ENCODE measurements at places on chromosomes 13 and 19. TPM values are rescaled to one million over a fixed set of nuclear protein-coding genes. Genes with fewer than 3 reads are reported as not detected.
A peak's percentile ranks its signal among the peaks of the same experiment; 100 is the strongest.

GRCh38 chr19:7605490-7606222 lies 10.0 kb downstream of the CAMSAP3 start:
- DNase-seq: peak; percentile 79

- DNase-seq: no peak
Observed at GRCh38 chr19:30173593-30174356, 198.4 kb upstream of the ZNF536 start.

GRCh38 chr19:38805180-38805579 lies 7.6 kb downstream of the LGALS4 start:
- DNase-seq: no peak

- no peak for DNase-seq
Observed at GRCh38 chr13:81927347-81927746, 1586.4 kb upstream of the SPRY2 start.

GRCh38 chr19:48461982-48462655 lies 6.7 kb downstream of the KCNJ14 start:
- no peak for DNase-seq

GRCh38 chr13:96032717-96033116 lies 20.5 kb downstream of the UGGT2 start:
- DNase-seq: no peak

DNA sequence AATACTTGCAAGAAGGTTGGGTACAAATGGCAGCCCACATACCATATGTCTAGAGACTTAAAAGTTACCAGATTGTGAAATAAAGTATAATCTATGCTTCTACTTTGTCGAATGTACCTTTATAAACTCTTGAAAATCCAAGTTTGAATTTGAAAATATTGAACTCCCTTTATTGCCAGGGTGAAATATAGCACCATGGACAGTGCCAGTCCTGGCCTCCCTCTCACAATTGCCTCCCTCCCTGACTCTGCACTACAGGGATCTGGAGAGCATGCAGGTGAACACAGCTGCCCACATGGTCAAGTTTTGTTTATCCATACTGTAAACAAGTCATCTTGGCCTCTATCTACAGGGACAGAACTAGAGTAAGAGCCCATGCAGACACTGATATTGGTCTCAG lies 394.1 kb upstream of the SLITRK6 start:
- DNase-seq: no peak

DNA sequence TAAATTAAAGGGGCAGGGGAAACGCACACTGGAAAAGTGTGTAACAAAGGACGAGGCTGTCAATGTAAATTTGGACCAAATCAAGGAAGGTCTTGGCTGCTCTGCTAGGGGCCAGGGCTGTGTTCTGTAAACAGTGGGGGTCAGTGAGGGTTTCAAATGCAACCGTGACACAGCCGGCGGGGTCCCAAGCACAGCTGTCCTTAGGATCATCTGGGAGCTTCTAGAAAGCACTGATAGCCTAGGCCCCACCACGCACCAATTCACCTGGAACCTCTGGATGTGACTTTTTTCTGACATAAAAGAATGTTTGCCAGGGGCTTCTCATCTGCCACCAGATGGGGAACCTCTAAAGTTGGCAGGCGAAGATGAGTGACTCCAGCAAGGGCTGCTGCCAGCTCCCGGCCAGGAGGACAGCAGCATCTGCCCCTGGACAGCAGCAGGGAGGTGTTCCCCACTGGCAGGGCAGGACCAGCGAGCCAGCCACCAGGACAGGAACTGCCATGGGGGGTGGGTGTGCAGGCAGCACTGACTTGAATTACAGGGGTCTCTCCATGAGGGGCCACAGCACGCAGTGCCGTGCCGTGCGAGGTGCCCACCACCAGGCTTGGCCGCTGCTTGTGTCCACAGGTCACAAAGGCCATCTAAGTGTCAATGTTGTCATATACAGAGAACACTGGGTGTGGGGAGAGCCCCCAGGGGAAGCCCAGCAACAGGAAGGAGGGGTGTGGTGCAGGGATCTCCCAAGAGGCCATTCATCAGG lies 87.5 kb downstream of the SOX1 start:
- DNase-seq: no peak

DNA sequence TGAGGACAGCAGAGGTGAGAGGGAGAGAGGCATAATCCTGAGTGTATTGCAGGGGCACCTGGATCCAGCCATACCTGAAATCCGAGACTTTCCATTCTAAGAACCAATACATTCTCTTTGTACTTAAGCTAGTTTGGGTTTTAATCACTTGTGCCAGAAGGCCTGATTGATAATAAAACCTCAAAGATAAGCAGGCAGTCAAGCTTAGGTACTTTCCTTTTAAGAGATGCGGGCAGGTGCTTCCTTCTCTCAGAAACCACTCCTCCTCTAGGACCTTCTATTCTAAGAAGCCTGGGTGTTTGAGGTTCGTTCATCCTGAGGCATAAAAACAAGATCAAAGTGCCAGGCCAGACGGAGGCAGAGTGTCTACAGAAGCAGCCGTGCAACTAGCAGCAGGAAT lies 22.2 kb downstream of the FAM187B start:
- DNase-seq: no peak

- no peak for DNase-seq
Observed at GRCh38 chr13:48411841-48412531, 927 bp downstream of the LPAR6 start.

DNA sequence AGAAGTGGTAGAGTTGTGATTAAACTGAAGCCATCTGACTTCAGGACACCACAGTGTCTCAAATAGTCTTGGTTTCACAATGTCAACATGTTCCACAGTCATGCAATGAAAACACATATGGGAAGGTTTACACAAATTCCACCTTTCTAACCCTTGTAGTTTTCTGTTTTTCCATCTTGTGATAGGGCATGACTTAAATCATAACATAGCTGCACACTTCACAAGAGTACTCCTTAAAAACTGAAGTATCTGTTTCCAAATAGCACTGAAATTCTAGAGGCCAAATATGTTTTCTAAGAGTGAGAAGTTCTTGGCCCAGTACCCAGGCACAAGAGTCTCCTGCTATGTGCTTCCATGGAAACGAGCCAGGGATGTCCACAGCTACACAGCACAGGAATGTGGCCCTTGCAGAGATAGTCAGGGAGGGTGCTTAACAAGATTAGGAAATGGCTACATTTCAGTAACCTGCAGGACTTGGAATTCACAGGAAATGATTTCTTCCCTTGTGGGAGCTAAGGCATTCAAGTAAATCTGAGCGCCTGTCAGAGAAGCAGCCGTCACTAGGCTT lies 269.1 kb downstream of the NDFIP2 start:
- DNase-seq: peak; percentile 54

GRCh38 chr19:1765904-1766799 lies 12.8 kb downstream of the ONECUT3 start:
- DNase-seq: no peak

DNA sequence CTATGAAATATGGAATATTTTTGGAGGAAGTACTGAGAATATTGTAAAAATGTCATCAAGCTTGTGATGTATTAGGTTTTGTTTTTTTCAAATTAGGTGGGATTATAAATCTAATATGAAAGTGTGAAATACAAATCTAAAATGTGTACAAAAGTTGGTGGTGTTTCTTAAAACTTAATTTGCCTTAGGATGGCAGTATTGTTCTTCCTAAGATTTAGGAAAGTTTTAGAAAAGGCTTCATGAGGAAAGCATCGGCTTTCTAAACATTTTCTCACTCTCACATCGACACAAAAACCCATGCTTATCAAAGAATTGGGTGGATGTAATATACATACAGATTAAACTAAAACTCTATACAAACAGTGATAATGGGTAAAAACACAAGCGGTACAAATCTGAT lies 972.0 kb upstream of the PCDH20 start:
- no peak for DNase-seq

The LGI4 gene
- total RNA-seq: 1.3 TPM

The ZNF534 gene
- not detected for total RNA-seq

The KXD1 gene
- total RNA-seq: 97.0 TPM

The POGLUT2 gene
- total RNA-seq: 2.8 TPM

The SKA3 gene
- 12.5 TPM for total RNA-seq

The FSD1 gene
- total RNA-seq: not detected

The RFX2 gene
- 8.7 TPM for total RNA-seq

Data from PC-9 (cell line).